ENCODE measurements at places on chromosomes 12 and 14. TPM values are rescaled to one million over a fixed set of nuclear protein-coding genes. Genes with fewer than 3 reads are reported as not detected.

Gene SERPINA10
- total RNA-seq, result not detected

- peak; percentile 96 for DNase-seq
These were observed 175.8 kb downstream of the TTC8 start for GRCh38 chr14:89000007-89000942.

Gene OR4E2
- total RNA-seq, result not detected

DNA sequence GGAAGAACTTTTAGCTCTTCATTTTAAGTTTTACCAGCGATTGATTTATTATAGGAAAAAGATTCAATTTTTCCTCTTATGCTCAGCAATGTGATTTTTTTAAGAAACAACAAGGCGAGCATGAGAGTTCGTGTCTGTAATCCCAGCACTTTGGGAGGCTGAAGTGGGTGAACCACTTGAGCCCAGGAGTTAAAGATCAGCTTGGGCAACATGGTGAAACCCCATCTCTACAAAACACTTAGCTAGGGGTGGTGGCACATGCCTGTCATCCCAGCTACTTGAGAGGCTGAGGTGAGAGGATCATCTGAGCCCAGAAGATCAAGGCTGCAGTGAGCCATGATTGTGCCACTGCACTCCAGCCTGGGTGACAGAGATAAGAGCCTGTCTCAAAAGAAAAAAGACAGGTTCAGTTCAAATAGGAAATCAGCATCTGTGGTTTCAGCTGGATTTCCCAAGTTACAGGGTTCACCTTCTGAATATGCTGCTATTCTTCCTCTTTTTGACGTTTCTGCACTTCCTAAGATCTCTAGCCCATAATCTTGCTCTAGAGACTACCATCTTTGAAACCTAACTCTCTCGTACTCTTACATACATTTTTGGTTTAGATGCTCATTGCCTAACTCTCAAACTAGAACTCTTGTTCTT lies 274.7 kb downstream of the SEC23A start:
- DNase-seq, result no peak

DNA sequence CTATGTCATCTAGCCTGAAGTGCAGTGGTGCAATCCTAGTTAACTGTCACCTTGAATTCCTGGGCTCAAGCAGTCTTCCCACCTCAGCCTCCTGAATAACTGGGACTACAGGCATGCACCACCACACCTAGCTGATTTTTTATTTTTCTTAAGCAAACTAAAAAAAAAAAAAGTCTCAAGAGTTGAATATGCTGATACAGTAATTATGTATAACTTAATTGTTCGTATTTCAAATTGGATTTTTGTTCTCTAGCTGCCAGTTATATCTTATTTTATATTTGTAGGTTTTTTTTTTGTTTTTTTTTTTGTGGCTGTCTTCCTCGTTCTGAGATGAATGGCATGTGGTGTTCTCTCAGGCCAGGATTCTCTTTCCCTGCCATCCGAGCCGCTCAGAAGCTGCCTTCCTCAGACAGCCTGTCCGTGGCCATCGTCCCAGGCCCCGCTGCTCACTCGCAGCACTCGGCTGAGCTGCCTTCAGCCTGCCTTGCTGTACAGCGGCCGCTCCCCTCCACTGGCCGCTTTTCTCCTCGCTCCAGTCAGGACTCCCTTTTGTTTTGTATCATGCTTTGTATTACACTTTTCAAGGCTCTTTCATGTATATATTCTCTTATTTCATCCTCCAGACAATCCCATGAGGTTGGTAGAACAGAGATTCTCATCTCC lies 53.3 kb downstream of the WDR20 start:
- DNase-seq, result no peak

Gene LYZ
- total RNA-seq, result 0.17 TPM

- peak; percentile 71 for DNase-seq
These were observed at the start of gene ACOT6 for GRCh38 chr14:73612339-73613045. ACOT6 (plus strand) TSS chr14:73612517; CDS start chr14:73612572, 55 bp downstream.

Gene PRH2
- total RNA-seq, result not detected

DNA sequence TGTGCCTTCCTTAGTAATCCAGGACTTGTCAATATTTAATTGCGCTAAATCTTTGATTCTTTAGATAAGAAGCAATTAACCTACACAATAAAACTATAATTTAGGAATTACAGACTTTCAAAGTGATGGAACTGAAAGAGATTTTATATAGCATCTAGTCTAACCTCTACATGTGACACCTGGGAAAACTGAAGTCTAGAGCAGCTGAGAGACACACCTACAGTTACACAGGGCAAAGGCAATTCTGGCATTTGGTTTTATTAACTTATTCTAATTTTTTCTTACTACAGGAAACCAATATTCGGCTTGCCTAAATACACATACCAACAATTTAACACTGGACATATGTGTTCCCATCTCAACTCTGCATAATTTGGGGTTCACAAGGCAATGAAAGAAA lies 196.5 kb downstream of the STXBP6 start:
- DNase-seq, result no peak

DNA sequence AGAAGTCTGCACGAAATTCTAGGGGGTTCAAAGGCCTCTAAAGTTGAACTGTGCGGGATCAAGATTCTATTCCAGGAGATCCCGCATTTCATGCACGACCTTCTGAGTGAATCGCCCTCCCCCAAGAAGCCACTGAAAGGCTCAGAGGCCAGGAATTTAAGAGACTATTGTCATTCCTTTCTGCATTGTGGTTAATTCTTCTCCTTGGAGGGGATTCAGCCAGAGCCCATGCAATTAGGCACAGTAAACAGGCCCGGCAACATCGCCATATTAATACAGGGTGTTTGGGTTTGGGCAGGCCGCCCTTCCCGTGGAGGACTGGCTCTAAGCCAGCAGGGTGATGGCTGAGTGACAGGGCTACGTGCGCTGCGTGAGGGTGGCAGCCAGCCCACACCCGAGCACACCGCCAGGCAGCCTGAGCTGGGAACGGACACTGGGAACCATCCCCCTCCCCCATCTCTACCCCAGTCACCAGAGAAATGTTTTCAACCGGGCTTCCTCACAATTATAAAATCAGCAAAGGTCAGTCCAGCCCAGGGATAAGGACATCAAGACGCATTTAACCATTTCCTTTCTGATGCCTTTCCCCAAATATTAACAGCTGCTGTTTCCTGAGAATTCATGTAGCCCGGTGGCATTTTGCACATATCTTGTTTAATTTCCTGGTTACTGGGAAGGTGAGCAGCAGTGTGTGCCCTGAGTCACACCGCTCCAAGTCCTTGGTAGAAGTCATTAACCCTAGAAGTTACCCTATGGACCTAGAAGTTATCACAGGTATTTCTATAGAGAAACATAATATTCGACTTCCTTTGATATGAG lies 12.5 kb downstream of the EGLN3 start:
- peak; percentile 10 for DNase-seq

GRCh38 chr14:55697414-55697861 lies 117.4 kb downstream of the KTN1 start:
- no peak for DNase-seq

DNA sequence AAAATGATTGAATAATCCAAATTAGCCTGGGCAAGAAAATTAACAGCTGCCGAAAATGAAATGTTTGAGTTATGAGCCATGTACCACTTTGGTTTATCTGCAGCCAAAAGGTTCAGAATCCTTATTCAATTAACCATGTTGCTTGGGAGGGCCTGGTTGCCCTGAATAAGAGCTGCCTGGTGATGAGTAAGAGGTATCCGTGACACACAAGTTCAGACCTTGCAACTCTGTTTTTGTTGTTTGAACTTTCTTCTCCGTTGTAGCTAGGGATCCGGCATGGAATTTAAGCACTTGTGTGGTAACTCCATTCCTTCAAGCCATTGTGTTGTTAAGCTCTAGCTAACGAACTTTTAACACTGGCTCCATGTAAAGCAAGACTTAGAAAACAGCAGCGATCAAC lies 35.7 kb downstream of the FOXA1 start:
- no peak for DNase-seq

DNA sequence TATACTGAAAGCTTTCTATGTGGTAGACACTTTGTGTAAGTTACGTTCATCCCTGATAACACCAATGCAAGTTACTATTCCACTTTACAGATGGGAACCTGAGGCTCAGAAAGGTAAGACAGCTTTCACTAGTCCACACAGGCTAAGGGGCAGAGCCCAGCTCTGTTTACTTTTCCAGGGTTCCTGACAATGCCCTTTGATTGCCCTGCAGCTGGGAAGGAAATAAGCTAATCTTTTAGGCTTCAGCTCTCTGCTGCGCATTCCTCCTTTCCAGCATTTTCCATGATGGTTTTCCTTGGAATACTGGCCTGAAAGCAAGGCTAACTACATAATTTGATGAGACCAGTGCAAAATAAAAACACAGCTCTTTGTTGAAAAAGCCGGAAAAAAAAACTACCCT lies 185.7 kb upstream of the BTG1 start:
- no peak for DNase-seq

DNA sequence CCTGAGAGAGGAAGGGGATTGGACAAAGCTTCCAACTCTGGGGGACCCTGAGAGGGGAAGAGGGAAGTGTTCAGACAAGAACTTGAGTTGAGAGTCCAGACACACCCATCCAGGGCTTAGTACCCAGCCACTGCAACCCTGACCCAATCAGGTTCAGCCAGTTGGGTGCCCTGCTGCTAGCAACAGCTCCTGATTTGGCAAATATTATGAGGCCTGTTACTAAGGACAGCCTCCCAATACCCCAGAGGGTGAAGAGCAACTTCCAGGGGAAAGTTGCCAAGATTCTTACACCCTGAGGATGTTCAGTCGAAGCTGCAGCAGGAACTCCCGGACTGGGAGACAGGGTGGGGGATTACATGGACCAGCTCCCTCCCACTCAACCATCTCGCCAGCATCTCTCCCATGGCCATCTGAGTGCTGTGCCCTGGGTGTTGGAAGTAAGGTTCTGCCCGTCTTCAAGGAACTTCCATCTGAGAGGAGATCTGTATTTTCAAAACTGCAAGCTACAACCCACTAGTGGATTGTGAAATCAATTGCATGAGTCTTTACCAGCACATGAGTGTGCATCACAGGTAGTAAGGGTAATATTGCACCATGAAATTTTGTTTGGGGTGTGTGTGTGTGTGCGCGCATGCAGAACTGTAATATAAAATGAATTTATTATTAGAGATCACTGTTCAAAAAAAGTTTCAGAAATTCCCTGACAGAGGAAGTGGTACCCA lies 11.5 kb upstream of the KRT78 start:
- DNase-seq, result peak; percentile 27

GRCh38 chr12:64268409-64268808 lies 46.3 kb upstream of the KICS2 start:
- no peak for DNase-seq

Gene NUMB
- total RNA-seq, result 21.3 TPM

Gene GTF2H3
- total RNA-seq, result 39.3 TPM

DNA sequence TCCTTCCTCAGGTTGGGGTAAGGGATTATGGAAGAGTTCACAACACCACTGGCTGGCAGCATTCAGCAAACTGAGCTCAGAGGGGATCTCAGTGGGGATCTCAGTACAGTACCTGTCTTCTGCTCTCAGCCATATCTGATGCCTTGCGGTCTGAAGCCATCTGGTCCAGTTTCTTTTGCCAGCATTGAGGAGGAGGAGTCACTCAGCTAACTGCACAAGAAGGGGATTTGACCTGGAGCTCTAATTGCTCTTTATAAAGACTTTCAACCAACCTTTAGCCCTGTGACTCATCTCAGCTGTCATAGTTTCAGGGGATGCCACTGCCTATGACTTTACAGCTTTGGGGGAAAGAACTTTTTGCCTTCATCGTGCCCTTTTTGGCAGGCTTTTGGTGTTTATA lies 44.9 kb downstream of the JKAMP start:
- DNase-seq, result no peak

Gene CNTN1
- 0.26 TPM for total RNA-seq

- peak; percentile 80 for DNase-seq
These were observed 85.4 kb downstream of the LGMN start for GRCh38 chr14:92663049-92663448.

GRCh38 chr14:23375527-23376251 lies 1.2 kb upstream of the CMTM5 start:
- DNase-seq, result no peak
